Mammary epithelial cell (primary cell): ENCODE measurements at places on chromosomes 3 and 15.

- DNase-seq: no peak
Measured at GRCh38 chr15:54502416-54503075, 524.3 kb downstream of the UNC13C start.

GRCh38 chr3:187406927-187407326 lies 38.7 kb downstream of the RTP4 start:
- peak; percentile 32 for DNase-seq

- DNase-seq: no peak
Measured at GRCh38 chr3:48750856-48751255, 33.8 kb upstream of the IP6K2 start.

DNA sequence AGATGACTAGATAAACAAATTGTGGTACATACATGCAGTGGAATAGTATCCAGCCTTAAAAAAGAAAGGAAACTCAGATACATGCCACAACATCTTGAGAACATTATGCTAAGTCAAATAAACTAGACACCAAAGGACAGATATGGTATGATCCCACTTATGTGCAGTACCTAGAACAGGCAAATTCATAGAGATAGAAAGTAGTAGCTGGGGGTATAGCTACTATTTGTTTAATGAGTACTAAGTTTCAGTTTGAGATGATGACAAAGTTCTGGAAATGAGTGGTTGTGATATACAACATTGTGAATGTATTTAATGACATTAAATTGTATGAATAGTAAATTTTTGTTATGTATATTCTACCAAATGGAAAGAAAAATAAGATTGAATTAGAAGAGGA lies 477.2 kb upstream of the CFAP20DC start:
- no peak for DNase-seq

GRCh38 chr3:165624761-165625160 lies 212.5 kb downstream of the BCHE start:
- no peak for DNase-seq

- DNase-seq: no peak
Measured at GRCh38 chr15:89341316-89342005, 6.8 kb upstream of the POLG start.

DNA sequence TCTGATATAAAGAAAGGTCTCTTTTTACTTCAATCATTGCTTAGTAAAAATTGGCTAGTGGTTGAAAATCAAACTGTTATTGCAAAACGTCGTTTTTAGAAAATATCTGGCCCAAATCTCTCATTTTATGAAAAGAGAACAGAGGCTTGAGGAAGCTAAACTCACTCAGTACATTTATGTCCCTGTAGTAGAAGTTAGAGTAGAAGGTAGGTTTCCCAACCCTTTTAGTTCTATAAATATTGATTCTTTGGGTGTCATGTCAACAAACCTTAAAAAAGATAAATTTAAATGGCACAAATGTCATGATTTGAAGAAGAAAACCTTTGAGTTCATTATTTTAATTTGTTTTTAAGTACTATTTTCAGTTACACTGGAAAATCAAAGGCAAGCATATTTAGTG lies 722.3 kb upstream of the NECTIN3 start:
- no peak for DNase-seq

- DNase-seq: no peak
Measured at GRCh38 chr3:188315553-188315952, 161.6 kb downstream of the LPP start.
